ENCODE measurements at places on chromosomes 16 and 17. TPM values are rescaled to one million over a fixed set of nuclear protein-coding genes. Genes with fewer than 3 reads are reported as not detected.

The TBC1D28 gene
- not detected for total RNA-seq

The DNASE1L2 gene
- 2.2 TPM for total RNA-seq

The SPATA22 gene
- total RNA-seq = not detected

- H3K27ac ChIP-seq = no peak overlapping the region
- no peak overlapping the region for H3K4me3 ChIP-seq
- H3K27me3 ChIP-seq = peaks cover 23% of the 10 kb centered on the region
- H3K36me3 ChIP-seq = no peaks in the 10 kb centered on the region
Measured at GRCh38 chr16:17483351-17483750, 12.6 kb upstream of the XYLT1 start.

DNA sequence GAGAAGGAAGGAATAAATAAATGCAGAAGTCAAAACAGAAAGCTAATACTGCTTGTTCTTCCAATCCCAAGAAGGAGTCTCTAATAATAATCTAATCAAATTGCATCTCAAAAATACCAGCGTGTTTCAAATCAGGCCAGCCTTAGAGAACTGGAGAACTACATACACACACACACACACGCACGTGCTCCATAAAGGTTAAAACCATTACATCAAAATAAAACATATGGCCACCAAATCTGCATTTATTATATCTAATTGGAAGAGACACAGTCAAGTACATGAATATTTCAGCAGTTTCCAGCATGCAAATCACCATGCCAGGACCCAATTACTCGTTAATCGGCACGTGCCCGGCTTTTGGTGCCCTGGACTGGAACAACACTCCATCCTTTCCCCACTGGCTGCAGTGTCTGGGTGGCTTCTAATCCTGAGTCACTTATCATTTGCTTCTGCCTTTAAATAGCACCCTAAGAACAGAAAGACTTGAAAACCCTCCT, 20.4 kb upstream of the KDM8 start:
- H3K36me3 ChIP-seq = no peaks in the 10 kb centered on the region
- DNase-seq = no peak
- H3K4me1 ChIP-seq = peaks cover 26% of the 10 kb centered on the region
- H3K4me3 ChIP-seq = no peak overlapping the region
